Fibroblast of mammary gland (primary cell): ENCODE measurements at places on chromosomes 5 and 9.
A peak's percentile ranks its signal among the peaks of the same experiment; 100 is the strongest.

DNA sequence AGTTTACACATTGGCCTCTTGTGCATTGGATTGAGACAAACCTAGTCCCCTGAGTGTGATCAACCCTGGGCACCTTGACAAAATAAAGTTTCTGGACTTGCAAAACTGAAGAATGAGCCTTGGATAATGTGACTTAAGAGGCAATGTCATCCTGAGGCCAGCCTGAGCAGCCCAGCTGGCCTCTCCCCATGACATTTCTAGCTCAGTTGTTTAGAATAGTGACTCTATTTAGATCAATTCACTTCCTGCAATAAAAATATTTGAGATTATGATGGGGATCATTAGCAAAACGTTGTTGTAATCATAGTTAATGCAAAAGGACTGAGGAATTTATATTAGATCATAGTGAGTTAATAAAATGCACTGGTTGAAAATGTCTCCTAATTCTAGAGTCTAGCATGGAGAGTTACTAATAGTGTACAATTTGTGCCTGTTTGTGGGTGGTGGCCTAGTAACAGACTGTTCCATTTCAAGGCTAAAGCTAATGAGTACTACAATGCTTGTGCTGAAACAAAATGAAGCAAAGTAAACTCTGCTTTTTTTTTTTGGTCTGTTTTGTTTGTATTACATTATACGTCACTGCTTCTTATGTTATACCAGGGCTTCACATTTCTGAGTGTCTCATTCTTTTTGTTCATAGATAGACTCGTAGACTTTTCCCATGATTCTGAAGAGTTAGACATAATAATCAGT, 10.9 kb upstream of the RHOBTB3 start:
- no peak for DNase-seq

DNA sequence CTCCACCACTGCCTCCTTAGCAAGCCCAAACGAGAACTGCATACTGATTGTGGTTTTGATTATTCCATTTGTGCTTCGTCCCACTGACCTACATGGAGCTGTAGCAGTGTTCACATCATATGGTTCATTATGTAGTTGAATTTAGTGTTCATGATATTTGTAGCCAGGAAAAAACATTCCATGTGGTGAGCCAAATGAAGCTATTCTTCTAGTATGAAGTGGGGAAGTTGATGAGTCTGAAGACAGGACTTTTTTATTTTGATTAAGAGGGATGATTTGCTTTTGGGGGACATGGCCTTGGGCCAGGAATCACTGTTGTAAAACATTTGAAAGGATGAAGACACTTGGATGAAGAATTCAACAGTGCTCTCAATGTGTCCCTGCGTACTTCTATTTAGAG, 192.9 kb upstream of the SLC27A6 start:
- DNase-seq: no peak

- DNase-seq: peak; percentile 28
Measured at GRCh38 chr5:107470295-107470582, 200.5 kb downstream of the EFNA5 start.

DNA sequence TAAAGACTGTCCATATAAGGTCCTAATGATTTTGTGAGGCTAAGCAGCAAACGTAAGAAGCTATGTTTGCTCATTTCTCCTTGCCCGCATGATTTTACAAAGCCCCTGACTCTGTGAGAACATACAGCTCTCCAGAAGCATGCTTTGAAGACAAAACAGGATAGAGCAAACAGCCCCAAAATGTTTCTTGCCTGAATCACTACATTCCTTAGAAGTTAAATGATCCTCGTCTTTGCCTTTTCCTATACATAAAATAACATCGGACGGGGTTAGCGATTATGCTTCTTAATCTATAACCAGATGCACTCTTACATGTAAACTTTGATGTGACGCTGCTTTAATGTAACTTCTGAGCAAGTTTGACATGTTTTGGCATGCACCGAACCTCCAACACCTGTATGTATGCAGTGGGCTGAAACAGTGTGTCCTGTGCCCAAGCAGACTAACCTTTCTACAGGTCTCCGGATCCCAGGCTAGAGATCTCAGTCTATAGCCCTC, 353.7 kb downstream of the CETN3 start:
- peak; percentile 35 for DNase-seq

GRCh38 chr5:142016556-142016955, 3.7 kb upstream of the GNPDA1 start:
- DNase-seq: no peak

DNA sequence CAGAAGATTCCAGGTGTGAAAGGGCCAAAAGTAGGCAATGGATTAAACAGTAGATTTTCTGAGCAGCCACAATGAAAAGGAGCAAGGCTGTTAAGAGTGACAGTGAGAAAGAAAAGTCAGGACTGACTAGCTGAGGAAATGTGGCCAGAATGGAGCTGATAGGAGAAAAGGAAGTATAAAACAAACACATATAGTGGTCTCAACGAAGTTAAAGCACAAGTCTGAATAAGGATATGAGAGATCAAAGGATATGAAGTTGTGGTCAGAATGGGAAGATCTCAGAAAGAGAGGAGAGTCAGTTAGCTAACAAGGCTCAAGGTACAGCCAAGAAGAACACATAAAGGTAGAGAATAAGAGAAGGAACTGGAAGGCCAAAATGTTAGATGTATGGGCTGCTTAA, 39.9 kb downstream of the FNIP1 start:
- no peak for DNase-seq

DNA sequence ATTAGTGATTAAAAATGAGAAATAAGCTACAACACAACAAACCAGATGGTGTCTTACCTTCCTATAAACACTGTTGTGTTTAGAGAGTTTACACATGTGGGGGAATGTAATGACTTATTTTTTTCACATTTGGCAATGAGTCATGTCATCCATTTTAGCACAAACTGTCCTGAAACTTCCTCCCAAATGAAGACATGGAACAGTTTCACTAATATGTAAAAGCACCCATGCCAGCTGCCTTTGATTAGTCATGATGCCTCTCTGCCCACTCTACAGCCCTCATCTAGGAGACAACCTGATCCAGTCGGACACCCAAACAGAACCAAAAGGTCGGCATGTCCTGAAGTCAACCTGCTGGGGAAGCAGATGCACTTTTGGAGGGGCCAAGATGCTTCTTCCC, 98.2 kb downstream of the SEMA5A start:
- peak; percentile 66 for DNase-seq

GRCh38 chr5:167802755-167803431, 488.6 kb upstream of the WWC1 start:
- DNase-seq: no peak

- DNase-seq: peak; percentile 35
Measured at GRCh38 chr5:58466939-58467338, 7.1 kb upstream of the PLK2 start.

- no peak for DNase-seq
Measured at GRCh38 chr5:139772089-139772791, 23.4 kb upstream of the PSD2 start.

GRCh38 chr9:91180240-91180929, 181.3 kb downstream of the AUH start:
- no peak for DNase-seq

GRCh38 chr5:127685662-127686061, 17.5 kb upstream of the CCDC192 start:
- peak; percentile 41 for DNase-seq

- no peak for DNase-seq
Measured at GRCh38 chr5:116772152-116772501, 197.5 kb upstream of the SEMA6A start.

DNA sequence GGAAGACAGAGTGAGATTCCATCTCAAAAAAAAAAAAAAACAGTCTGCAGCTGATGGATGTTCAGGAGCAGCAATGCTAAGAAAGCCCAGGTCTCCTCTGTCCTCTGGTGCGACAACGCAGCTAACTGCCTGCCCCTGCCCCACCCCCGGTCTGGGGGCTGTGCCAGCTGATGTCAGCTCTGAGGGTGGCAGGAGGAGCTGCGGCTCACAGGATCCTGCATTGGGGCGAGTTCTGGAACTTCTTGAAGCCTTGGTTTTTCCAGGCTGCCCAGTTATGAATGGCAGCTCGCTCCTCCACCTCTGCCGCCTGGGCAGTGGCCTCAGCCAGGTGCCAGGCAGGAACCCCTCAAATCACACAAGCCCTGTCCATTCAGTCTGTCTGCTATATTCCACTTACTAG, 113.5 kb downstream of the ROR2 start:
- no peak for DNase-seq

GRCh38 chr5:31273631-31274378, 80.3 kb downstream of the CDH6 start:
- peak; percentile 3 for DNase-seq
